Thoracic aorta (tissue), 2 donors: ENCODE measurements at places on chromosomes 2 and 18.

DNA sequence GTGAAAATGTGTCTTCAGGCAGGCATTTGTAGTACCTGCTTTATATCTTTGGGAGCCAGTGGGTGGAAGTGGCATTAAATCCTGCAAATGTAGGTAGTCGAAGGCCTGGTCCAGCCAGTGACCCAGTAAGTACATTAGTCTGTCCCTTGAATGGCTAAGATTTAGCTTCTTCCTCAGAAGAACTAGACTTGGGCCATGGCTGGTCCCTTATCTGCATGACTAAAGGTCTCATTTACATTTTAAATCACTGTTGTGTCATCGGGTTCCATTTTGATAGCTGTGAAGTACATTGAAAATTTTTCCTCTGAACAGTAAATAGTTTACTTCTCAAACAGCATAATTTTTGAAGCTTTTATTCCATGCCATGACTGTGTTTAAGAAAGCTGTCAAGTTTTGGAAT lies 438.4 kb upstream of the KLHL29 start:
- no peaks in the 10 kb centered on the region for H3K27me3 ChIP-seq
- no peaks in the 10 kb centered on the region for H3K4me1 ChIP-seq
- no peak overlapping the region for H3K27ac ChIP-seq
- H3K36me3 ChIP-seq, result no peaks in the 10 kb centered on the region

- H3K27me3 ChIP-seq, result no peaks in the 10 kb centered on the region
- no peak for DNase-seq
- H3K4me3 ChIP-seq, result no peak overlapping the region
- peaks cover 24% of the 10 kb centered on the region for H3K4me1 ChIP-seq
Measured at GRCh38 chr18:22210311-22210754, 40.9 kb downstream of the GATA6 start.

GRCh38 chr2:119707117-119708087 lies 28.4 kb downstream of the TMEM177 start:
- no peak for DNase-seq
- H3K4me1 ChIP-seq, result no peaks in the 10 kb centered on the region
- H3K27ac ChIP-seq, result no peak overlapping the region
- no peak overlapping the region for H3K4me3 ChIP-seq
- no peaks in the 10 kb centered on the region for H3K36me3 ChIP-seq

GRCh38 chr2:98743835-98744234 lies 12.9 kb upstream of the MGAT4A start:
- DNase-seq, result no peak
- H3K36me3 ChIP-seq, result no peaks in the 10 kb centered on the region
- no peak overlapping the region for H3K27ac ChIP-seq
- H3K27me3 ChIP-seq, result no peaks in the 10 kb centered on the region
- no peak overlapping the region for H3K4me3 ChIP-seq

DNA sequence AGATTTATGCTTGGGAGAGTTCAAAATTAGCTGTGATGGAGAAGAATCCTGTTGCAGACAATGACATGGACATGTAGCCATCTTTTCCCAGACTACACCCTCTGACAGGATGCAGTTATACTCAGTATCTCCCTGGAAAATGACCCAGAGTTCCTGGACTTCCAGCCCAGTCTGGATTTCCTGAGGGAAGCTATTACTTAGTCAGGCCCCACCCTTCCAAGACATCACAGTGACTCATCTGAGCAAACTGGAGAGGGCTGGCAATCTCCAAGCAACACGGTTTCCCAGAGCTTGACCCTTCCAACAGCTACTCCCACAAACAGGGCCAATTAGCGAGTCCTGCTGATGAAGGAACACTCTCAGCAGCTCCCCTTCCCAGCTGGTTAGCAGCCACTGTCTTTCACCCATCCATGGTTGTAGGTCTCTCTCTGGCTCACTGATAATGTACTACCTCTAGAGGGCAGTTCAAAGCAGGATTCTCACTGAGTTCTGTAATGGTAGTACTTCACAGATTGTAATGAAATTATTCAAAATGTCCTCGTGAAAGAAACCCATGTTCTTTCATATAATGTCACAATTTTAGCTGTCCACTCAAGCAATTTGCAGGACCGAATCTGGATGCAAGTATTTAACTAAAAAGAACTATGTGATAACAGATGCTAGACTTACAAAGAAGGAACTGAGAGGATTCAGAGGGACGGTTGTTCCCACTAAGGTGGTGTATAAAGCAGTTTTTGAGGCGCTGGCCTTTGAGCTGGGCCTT lies 110.2 kb downstream of the MDH1 start:
- H3K4me1 ChIP-seq, result peaks cover 20% of the 10 kb centered on the region
- H3K27me3 ChIP-seq, result no peaks in the 10 kb centered on the region
- no peak overlapping the region for H3K4me3 ChIP-seq
- H3K27ac ChIP-seq, result peak overlapping the region; percentile 45
- peak; percentile 23 for DNase-seq

- H3K4me1 ChIP-seq, result no peaks in the 10 kb centered on the region
- H3K36me3 ChIP-seq, result no peaks in the 10 kb centered on the region
- no peak overlapping the region for H3K27ac ChIP-seq
Measured at GRCh38 chr2:70188460-70188859, 2.4 kb downstream of the C2orf42 start.

- no peaks in the 10 kb centered on the region for H3K36me3 ChIP-seq
- peaks cover 47% of the 10 kb centered on the region for H3K4me1 ChIP-seq
- peak overlapping the region; percentile 73 for H3K27ac ChIP-seq
- DNase-seq, result peak; percentile 64
- no peaks in the 10 kb centered on the region for H3K27me3 ChIP-seq
Measured at GRCh38 chr2:235639428-235639773, 145.6 kb downstream of the AGAP1 start.

- H3K4me3 ChIP-seq, result no peak overlapping the region
- H3K4me1 ChIP-seq, result peaks cover 3% of the 10 kb centered on the region
- H3K27ac ChIP-seq, result no peak overlapping the region
- no peaks in the 10 kb centered on the region for H3K27me3 ChIP-seq
- H3K36me3 ChIP-seq, result no peaks in the 10 kb centered on the region
Measured at GRCh38 chr2:55090702-55091101, 40.5 kb upstream of the RTN4 start.

DNA sequence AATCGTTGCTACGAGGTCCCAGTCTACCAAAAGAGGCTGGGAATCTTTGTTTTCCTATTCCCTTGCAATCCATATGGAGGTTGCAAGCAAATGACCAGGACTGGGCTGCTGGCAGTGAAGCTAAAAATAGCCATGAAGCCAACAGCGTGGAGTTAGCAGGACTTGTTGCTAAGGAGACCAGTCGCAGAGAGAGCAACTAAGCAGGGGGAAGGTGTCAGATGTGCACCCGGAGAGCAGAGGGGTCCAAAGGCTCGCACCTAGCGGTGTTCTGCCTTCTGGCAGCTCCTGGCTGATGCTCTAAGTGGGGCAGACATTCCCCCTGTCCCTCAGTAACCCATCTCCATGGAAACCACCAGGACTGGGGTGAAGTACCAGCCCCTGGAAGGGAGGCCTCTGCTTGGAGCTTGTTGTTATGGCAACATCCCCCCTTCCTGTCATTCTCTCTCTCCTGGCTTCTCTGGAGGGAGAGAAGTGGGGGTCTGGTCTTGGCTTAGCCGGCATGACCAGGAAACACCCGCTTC lies 84.6 kb downstream of the DNMT3A start:
- no peak for DNase-seq
- peaks cover 21% of the 10 kb centered on the region for H3K4me1 ChIP-seq
- peaks cover 7% of the 10 kb centered on the region for H3K36me3 ChIP-seq
- no peaks in the 10 kb centered on the region for H3K27me3 ChIP-seq
- no peak overlapping the region for H3K4me3 ChIP-seq
- peak overlapping the region; percentile 53 for H3K27ac ChIP-seq

GRCh38 chr18:24514439-24514838 lies 54.0 kb downstream of the HRH4 start:
- H3K36me3 ChIP-seq, result no peaks in the 10 kb centered on the region
- H3K4me1 ChIP-seq, result no peaks in the 10 kb centered on the region
- no peak for DNase-seq
- H3K27me3 ChIP-seq, result no peaks in the 10 kb centered on the region
- no peak overlapping the region for H3K4me3 ChIP-seq
- no peak overlapping the region for H3K27ac ChIP-seq

DNA sequence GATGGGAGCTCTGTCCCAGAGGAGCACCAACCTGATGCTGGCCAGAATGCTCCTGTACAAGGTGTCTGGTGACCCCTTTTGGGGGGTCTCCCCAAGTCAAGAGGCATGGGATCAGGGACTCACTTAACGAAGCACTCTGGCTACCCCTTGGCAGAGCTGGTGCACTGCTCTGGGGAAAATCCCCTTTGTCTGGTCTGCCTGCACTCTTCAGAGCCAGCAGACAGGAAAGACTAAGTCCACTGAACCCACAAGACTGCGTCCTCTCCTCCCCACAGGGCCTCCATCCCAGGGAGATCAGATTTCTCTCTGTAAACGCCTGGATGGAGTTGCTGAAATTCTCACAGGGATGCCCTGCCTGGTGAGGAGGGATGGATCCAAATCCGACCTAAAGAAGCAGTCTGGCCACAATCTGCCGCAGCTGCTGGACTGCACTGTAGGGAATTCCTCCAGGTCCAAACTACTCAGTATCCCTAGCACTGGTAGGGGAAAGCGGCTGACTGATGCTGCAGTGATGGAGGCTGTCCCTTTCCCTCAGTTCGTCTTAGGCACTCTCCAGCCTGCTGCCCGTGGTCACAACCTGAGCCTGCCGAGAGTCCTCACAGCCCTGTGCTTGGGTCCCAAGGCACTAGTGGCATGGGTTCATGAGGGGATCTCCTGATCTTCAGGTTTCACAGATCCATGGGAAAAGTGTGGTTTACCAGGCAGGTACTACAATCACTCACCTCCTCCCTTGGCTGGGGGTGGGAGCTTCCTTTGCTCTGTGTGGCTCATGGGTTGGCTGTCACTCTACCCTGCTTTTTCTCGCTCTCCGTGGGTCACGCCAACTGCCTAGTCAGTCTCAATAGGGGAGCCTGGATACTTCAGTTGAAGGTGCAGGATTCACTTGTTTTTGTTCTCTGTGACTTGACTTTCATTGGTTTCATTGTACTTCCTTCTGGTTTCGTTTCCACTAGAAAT lies 98.6 kb downstream of the SLC4A10 start:
- no peaks in the 10 kb centered on the region for H3K36me3 ChIP-seq
- H3K27ac ChIP-seq, result no peak overlapping the region
- H3K4me3 ChIP-seq, result no peak overlapping the region
- DNase-seq, result no peak

DNA sequence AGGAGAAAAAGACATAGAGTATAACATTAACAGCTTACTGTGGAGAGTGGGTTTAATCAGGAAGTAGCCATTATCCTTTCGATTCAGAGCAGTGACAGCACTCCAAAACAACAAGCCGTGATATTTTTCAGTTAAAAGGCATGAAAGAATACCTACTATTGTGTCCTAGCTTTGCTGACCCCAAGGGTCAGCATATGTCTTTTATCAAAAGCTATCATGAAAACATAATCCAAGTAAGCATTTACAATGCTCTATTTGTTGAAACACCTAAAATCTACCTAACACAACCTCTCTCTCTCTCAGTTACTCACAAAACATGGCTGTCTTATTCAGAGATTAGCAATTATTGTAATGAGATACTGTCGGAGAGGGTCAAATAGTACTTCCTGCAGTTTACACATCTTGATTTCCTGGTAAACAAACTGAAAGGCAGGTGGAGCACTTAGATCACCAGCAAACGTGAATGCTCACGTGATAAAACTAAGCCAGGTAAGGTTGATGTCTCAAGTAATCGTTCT lies 100.0 kb downstream of the BAZ2B start:
- no peaks in the 10 kb centered on the region for H3K27me3 ChIP-seq
- peaks cover 26% of the 10 kb centered on the region for H3K4me1 ChIP-seq
- H3K27ac ChIP-seq, result peak overlapping the region; percentile 41
- H3K36me3 ChIP-seq, result no peaks in the 10 kb centered on the region
- peak overlapping the region; percentile 67 for H3K4me3 ChIP-seq

GRCh38 chr2:212712466-212712865 lies 173.9 kb upstream of the ERBB4 start:
- H3K27ac ChIP-seq, result no peak overlapping the region
- no peaks in the 10 kb centered on the region for H3K36me3 ChIP-seq
- H3K4me1 ChIP-seq, result peaks cover 5% of the 10 kb centered on the region
- no peak for DNase-seq
- H3K4me3 ChIP-seq, result no peak overlapping the region
- H3K27me3 ChIP-seq, result no peaks in the 10 kb centered on the region

DNA sequence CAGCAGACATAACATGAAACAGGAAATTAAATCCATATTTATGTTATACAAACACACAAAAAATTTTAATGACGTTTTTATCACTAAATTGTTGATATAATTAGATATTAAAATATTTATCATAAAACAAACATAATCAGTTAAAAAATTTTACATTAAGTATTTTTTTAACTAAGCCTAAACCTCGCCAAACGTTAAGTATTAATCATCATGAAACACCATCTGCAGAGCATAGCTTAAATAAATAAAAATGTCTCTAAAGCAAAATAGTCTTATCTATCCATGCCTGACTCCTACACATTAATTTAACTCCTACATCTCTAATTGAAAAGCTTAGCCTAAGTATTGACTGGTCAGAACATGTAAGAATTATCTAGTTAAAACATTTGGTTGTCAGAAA lies 271.6 kb upstream of the RND3 start:
- no peak for DNase-seq
- H3K27me3 ChIP-seq, result no peaks in the 10 kb centered on the region
- no peaks in the 10 kb centered on the region for H3K36me3 ChIP-seq

GRCh38 chr2:167127135-167127534 lies 238.9 kb downstream of the XIRP2 start:
- DNase-seq, result no peak
- H3K4me1 ChIP-seq, result no peaks in the 10 kb centered on the region
- H3K27ac ChIP-seq, result no peak overlapping the region
- no peak overlapping the region for H3K4me3 ChIP-seq
- H3K36me3 ChIP-seq, result no peaks in the 10 kb centered on the region

DNA sequence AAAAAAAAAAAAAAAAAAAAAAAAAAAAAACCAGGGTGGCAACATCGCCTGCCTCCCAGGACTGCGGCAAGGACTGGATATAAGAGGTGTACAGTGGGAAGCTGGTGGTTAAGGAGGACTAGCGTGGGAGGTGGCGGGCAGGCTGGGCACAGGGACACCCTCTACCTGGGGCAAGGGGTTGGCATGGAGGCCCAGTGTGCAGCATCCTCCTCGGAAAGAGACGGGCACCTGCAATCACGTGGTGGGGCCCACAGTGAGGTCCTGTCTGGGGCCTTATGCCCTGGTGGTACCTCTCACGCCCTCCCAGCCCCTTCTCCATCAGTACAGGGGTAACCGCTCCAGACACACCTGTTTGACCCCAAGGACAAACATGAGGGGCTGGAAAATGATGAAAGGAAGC lies 27.9 kb downstream of the PXDN start:
- no peak overlapping the region for H3K4me3 ChIP-seq
- H3K4me1 ChIP-seq, result peaks cover 82% of the 10 kb centered on the region
- no peaks in the 10 kb centered on the region for H3K27me3 ChIP-seq
